Astrocyte (in vitro differentiated cells and primary cell): ENCODE measurements at places on chromosomes 16 and 17. TPM values are rescaled to one million over a fixed set of nuclear protein-coding genes. Genes with fewer than 3 reads are reported as not detected.

DNA sequence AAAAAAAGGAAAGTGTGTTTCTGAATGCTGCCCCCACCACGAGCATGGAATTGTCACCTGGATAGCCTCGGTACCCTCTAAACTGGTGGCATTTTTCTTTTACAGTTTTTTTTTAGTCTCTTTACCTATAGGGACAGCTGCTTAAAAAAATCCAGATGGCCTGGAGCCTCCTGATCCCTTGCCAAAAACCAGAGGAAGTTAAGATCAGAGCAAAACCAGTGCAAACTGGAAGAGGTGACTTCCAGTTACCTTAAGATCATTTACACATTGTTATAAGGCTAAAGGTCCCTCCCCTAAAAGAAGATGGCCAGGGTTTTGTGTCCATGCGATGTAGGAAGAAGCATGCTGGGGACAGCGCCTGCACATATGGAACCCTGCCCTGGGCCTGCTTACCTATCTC is 3.5 kb downstream of the MEFV start:
- H3K4me3 ChIP-seq, result no peak overlapping the region
- peaks cover 2% of the 10 kb centered on the region for H3K4me1 ChIP-seq
- no peak overlapping the region for H3K27ac ChIP-seq
- H3K36me3 ChIP-seq, result no peaks in the 10 kb centered on the region
- H3K27me3 ChIP-seq, result no peaks in the 10 kb centered on the region
- DNase-seq, result no peak

The IL17C gene
- total RNA-seq, result 0.36 TPM in 1 of 2 replicates, not detected in the other

- H3K27me3 ChIP-seq, result no peaks in the 10 kb centered on the region
- H3K4me3 ChIP-seq, result no peak overlapping the region
- H3K4me1 ChIP-seq, result peaks cover 21% of the 10 kb centered on the region
- no peaks in the 10 kb centered on the region for H3K36me3 ChIP-seq
- no peak for DNase-seq
- H3K27ac ChIP-seq, result no peak overlapping the region
Measured at GRCh38 chr16:87469169-87469568, 23.7 kb downstream of the ZCCHC14 start.

GRCh38 chr16:8736123-8736668 is 61.2 kb downstream of the TMEM186 start:
- H3K27me3 ChIP-seq, result peaks cover 4% of the 10 kb centered on the region
- H3K27ac ChIP-seq, result no peak overlapping the region
- no peak for DNase-seq
- H3K36me3 ChIP-seq, result no peaks in the 10 kb centered on the region
- no peak overlapping the region for H3K4me3 ChIP-seq

- H3K27me3 ChIP-seq, result no peaks in the 10 kb centered on the region
- no peak overlapping the region for H3K27ac ChIP-seq
- H3K4me3 ChIP-seq, result no peak overlapping the region
- no peaks in the 10 kb centered on the region for H3K4me1 ChIP-seq
Measured at GRCh38 chr17:1447052-1447451, 9.0 kb downstream of the CRK start.

DNA sequence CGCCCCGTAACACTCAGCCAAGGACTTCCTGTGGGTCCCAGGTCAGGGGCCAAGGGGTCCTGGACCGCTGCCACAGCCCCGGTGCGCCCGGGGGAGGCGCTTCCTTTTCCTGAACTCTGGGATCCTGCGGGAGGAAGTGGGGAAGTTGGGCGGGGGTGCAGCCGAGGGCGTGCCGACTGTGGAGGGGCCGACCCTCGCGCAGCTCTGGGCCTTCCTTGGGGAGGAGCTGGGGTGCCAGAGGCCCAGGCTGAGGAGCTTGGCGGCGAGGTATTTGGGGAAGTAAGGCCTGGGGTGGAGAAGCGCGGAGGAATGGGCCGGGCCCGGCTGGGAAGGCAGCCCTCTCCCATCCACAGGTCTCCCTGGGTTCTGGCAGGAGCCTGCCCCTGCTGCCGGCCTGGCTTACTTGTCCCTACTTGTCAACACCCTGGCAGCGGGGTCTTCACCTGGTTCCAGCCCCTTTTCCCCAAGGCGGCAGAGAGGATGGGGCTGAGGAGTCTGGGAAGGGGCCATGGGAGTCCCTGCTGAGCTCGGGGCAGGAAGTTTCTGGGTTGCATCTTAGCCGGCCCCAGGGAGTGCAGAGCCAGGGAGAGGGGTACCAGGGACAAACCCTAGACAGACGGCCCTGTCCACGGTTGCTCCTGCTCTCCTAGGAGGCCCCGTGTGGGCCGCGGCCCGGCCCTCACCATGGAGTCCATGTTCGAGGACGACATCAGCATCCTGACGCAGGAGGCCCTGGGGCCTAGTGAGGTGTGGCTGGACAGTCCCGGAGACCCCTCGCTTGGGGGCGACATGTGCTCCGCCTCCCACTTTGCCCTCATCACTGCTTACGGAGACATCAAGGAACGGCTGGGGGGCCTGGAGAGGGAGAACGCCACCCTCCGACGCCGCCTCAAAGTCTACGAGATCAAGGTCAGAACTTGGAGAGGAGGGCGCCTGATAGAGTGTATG is 1.7 kb downstream of the TBKBP1 start:
- H3K27ac ChIP-seq, result no peak overlapping the region
- H3K4me1 ChIP-seq, result peaks cover 12% of the 10 kb centered on the region
- no peak for DNase-seq
- no peaks in the 10 kb centered on the region for H3K36me3 ChIP-seq
- H3K27me3 ChIP-seq, result no peaks in the 10 kb centered on the region

- H3K27ac ChIP-seq, result no peak overlapping the region
- H3K27me3 ChIP-seq, result no peaks in the 10 kb centered on the region
- H3K4me3 ChIP-seq, result no peak overlapping the region
- no peaks in the 10 kb centered on the region for H3K36me3 ChIP-seq
- no peak for DNase-seq
- no peaks in the 10 kb centered on the region for H3K4me1 ChIP-seq
Measured at GRCh38 chr17:65898651-65899050, 293.3 kb downstream of the CEP112 start.

- DNase-seq, result no peak
- no peaks in the 10 kb centered on the region for H3K27me3 ChIP-seq
Measured at GRCh38 chr16:76724181-76724580, 447.0 kb downstream of the CNTNAP4 start.

The EIF5A gene
- 841 and 915 TPM in 2 replicates for total RNA-seq

The KRT13 gene
- not detected in 2 replicates for total RNA-seq

GRCh38 chr16:78800523-78800922 is 701.1 kb downstream of the WWOX start:
- DNase-seq, result no peak
- H3K27me3 ChIP-seq, result no peaks in the 10 kb centered on the region
- H3K4me1 ChIP-seq, result no peaks in the 10 kb centered on the region
- H3K4me3 ChIP-seq, result no peak overlapping the region
- no peak overlapping the region for H3K27ac ChIP-seq
- no peaks in the 10 kb centered on the region for H3K36me3 ChIP-seq

The ITGB4 gene
- 2.1 and 6.6 TPM in 2 replicates for total RNA-seq

- no peak overlapping the region for H3K4me3 ChIP-seq
- no peaks in the 10 kb centered on the region for H3K36me3 ChIP-seq
- no peaks in the 10 kb centered on the region for H3K27me3 ChIP-seq
- no peak overlapping the region for H3K27ac ChIP-seq
- peaks cover 3% of the 10 kb centered on the region for H3K4me1 ChIP-seq
Measured at GRCh38 chr17:9668517-9668916, 23.2 kb downstream of the USP43 start.

The TERB1 gene
- 0.16 and 0.50 TPM in 2 replicates for total RNA-seq

The SPN gene
- total RNA-seq, result 0.07 TPM in 1 of 2 replicates, not detected in the other
